ENCODE measurements at places on chromosomes 7 and 10.

GRCh38 chr10:58440484-58440883, 55.3 kb downstream of the TFAM start:
- H3K36me3 ChIP-seq = no peaks in the 10 kb centered on the region
- no peak for DNase-seq
- no peaks in the 10 kb centered on the region for H3K4me1 ChIP-seq
- H3K27ac ChIP-seq = no peak overlapping the region
- H3K4me3 ChIP-seq = no peak overlapping the region
- H3K27me3 ChIP-seq = no peaks in the 10 kb centered on the region

- no peak for DNase-seq
- no peak overlapping the region for H3K4me3 ChIP-seq
- H3K36me3 ChIP-seq = no peaks in the 10 kb centered on the region
- H3K27me3 ChIP-seq = no peaks in the 10 kb centered on the region
- no peaks in the 10 kb centered on the region for H3K4me1 ChIP-seq
Measured at GRCh38 chr10:11086177-11086840, 68.6 kb downstream of the CELF2 start.

DNA sequence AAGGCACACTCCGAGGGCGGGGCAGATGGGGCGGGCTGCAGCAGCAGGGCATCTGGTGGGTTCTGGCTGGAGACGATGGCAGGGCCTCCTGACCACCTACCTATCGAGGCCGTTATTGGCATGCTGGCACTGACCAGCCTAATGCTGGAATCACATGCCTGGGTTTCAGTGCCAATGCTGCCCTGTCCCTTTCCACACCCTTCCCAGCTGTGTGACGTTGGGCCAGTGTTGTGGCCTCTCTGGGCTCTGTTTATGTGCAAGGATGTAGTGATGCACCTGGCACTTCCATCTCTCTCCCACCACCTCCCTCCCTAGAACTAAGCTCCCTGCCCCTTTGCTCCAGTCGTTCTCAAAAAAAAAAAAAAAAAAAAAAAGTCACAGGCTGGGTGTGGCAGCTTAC, 132.9 kb downstream of the ZMIZ1 start:
- H3K36me3 ChIP-seq = peaks cover 10% of the 10 kb centered on the region
- no peaks in the 10 kb centered on the region for H3K27me3 ChIP-seq
- no peak overlapping the region for H3K27ac ChIP-seq
- DNase-seq = no peak

DNA sequence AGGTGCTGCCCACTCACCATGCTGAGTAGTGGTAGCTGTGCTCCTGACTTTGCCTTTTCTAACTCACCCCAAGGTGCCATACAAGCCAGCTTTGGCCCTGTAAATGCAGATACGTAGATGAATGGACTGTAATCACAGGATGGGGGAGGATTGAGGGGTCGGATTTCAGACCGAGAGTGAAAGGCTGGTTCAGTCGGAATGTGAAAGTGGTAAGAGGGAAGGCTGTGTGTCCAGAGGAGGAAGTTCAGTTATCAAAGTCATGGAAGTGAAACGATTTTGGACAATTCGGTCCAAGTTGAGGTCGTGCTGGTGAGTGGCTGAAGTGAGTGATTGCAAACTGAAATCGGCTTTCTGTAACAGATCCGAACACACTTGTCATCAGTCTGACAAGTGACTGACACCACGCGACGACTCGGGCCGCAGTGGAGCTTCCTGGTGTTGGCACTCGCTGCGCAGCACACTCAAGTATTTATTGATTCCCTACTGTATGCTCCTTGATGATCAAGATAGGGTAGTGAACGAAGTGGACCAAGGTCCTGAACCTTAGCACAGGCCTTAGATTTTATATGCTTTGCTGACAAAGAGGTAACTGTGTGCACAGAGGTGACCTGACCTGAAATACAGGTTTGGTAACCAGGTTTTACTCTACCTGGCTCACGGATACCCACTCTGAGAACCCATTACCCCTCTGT, 10.5 kb downstream of the ZNF282 start:
- peaks cover 37% of the 10 kb centered on the region for H3K36me3 ChIP-seq
- H3K4me1 ChIP-seq = peaks cover 3% of the 10 kb centered on the region
- no peaks in the 10 kb centered on the region for H3K27me3 ChIP-seq
- DNase-seq = no peak
- no peak overlapping the region for H3K27ac ChIP-seq

- H3K4me1 ChIP-seq = no peaks in the 10 kb centered on the region
- H3K27me3 ChIP-seq = no peaks in the 10 kb centered on the region
- DNase-seq = no peak
Measured at GRCh38 chr10:3861795-3862194, 76.8 kb upstream of the KLF6 start.

GRCh38 chr7:122304319-122304975, at the start of gene FEZF1:
Gene FEZF1 (minus strand): TSS chr7:122304750. CDS start chr7:122304437, 313 bp downstream.
- H3K4me1 ChIP-seq = peaks cover 6% of the 10 kb centered on the region
- no peaks in the 10 kb centered on the region for H3K36me3 ChIP-seq
- peak within 1 kb of the TSS; percentile 36 for H3K4me3 ChIP-seq
- no peak within 1 kb of the TSS for H3K27ac ChIP-seq
- no peak for DNase-seq
- H3K27me3 ChIP-seq = peaks cover 57% of the 10 kb centered on the region

DNA sequence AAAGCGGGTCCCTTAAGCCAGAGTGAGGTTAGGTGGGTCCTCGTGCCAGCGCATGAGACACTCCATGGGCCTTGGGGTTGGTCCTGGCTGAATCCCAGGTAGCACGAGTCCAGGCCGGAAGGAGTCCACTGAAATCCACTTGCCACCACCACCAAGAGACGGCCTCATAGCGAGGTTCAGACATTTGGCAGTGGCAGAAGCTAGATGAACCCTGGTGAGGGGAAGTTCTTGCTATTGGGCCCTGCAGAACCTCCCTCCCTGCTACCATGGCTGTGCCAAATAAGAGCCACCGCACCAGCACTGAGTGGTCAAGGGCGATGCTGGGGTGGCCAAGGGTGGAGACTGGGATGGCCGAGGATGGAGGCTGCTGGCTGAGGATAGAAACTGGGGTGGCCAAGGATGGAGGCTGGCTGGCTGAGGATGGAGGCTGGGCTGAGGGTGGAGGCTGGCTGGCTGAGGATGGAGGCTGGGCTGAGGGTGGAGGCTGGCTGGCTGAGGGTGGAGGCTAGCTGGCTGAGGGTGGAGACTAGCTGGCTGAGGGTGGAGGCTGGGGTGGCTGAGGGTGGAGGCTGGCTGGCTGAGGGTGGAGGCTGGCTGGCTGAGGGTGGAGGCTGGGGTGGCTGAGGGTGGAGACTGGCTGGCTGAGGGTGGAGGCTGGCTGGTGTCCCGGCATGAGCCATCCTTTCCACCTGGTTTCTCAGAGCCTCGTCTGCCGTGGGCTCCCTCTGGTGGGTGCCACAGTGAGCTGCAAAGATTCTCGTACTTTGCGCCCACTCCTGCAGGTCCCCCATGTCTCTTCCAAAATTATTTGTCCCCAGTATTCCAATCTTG, 88.2 kb downstream of the ELFN1 start:
- no peak overlapping the region for H3K27ac ChIP-seq
- H3K4me3 ChIP-seq = no peak overlapping the region
- no peaks in the 10 kb centered on the region for H3K27me3 ChIP-seq

- no peak for DNase-seq
- H3K27me3 ChIP-seq = no peaks in the 10 kb centered on the region
- 0 out of 2 replicates have a peak, but pooled peaks cover 2% of the 10 kb centered on the region for H3K4me1 ChIP-seq
- H3K36me3 ChIP-seq = no peaks in the 10 kb centered on the region
- H3K4me3 ChIP-seq = no peak overlapping the region
Measured at GRCh38 chr10:14102056-14102455, 228.7 kb downstream of the FRMD4A start.

GRCh38 chr10:97836446-97836845, 13.2 kb upstream of the GOLGA7B start:
- H3K27ac ChIP-seq = no peak overlapping the region
- H3K36me3 ChIP-seq = no peaks in the 10 kb centered on the region
- H3K27me3 ChIP-seq = no peaks in the 10 kb centered on the region
- no peaks in the 10 kb centered on the region for H3K4me1 ChIP-seq

GRCh38 chr10:86757113-86757972, 924 bp downstream of the BMPR1A start:
- peaks cover 3% of the 10 kb centered on the region for H3K4me1 ChIP-seq
- no peaks in the 10 kb centered on the region for H3K27me3 ChIP-seq
- no peak overlapping the region for H3K27ac ChIP-seq
- no peaks in the 10 kb centered on the region for H3K36me3 ChIP-seq
- no peak for DNase-seq

- DNase-seq = no peak
- peaks cover 2% of the 10 kb centered on the region for H3K4me1 ChIP-seq
- no peak overlapping the region for H3K27ac ChIP-seq
- no peaks in the 10 kb centered on the region for H3K27me3 ChIP-seq
- no peaks in the 10 kb centered on the region for H3K36me3 ChIP-seq
Measured at GRCh38 chr10:100007231-100008141, 2.3 kb downstream of the DNMBP start.

GRCh38 chr10:112583236-112583939, 136.4 kb downstream of the VTI1A start:
- H3K4me1 ChIP-seq = no peaks in the 10 kb centered on the region
- no peak for DNase-seq

GRCh38 chr10:29955329-29955935, 104.0 kb downstream of the JCAD start:
- no peak overlapping the region for H3K27ac ChIP-seq
- no peak for DNase-seq
- no peaks in the 10 kb centered on the region for H3K4me1 ChIP-seq
- H3K27me3 ChIP-seq = no peaks in the 10 kb centered on the region

- H3K27me3 ChIP-seq = no peaks in the 10 kb centered on the region
- no peak overlapping the region for H3K4me3 ChIP-seq
- H3K4me1 ChIP-seq = peaks cover 4% of the 10 kb centered on the region
- no peaks in the 10 kb centered on the region for H3K36me3 ChIP-seq
- H3K27ac ChIP-seq = no peak overlapping the region
Measured at GRCh38 chr10:17196573-17196972, 4.9 kb downstream of the TRDMT1 start.

Data from iPS DF 6.9 (cell line).